ENCODE measurements at places on chromosomes 5 and 9.

- DNase-seq: no peak
Measured at GRCh38 chr9:108668938-108669335, 186.8 kb downstream of the ACTL7B start.

DNA sequence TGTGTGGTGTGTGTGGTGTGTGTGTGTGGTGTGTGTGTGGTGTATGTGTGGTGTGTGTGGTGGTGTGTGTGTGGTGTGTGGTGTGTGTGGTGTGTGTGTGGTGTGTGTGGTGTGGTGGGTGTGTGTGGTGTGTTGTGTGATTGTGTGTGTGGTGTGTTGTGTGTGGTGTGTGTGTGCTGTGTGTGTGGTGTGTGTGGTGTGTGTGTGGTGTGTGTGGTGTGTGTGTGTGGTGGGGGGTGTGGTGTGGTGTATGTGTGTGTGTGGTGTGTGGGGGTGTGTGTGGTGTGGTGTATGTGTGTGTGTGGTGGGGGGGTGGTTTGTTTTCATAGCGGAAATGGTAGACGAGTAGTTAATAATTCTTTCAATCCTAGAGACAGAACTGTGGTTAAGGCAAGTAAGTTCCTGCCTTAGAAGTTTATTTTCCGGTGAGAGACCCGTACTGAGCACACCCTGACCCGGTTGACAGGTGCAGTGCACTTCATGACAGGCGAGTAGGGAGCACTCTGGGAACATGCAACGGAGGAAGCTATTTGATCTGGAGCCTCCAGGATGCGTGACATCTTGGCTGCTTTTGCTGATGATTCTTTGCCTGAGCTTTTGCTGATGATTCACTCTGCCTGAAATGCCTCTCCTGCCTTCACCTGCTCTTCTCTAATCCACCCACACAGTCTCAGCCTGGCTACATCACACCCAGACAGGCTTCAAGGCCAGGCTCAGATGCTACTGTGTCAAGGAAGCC lies 21.7 kb upstream of the FAT2 start:
- DNase-seq: peak; percentile 19

GRCh38 chr5:148455185-148455584 lies 71.4 kb downstream of the FBXO38 start:
- DNase-seq: no peak

DNA sequence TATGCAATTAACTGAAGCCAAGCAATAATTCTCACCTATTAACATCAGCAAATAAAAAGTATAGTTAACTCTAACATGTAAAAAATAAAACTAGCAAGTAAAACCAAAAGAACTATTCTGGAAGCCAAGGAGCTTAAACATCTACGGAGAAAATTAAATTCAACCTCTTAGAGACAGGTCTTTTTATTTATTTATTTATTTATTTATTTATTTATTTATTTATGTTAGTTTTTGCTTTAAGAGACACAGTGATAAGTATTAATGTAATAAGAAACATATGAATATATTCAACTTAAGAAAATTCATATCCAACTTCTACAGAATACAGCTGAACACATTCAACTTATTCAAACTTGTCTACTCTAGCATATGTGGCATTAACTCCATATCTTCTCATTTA lies 472.1 kb upstream of the IZUMO3 start:
- no peak for DNase-seq

DNA sequence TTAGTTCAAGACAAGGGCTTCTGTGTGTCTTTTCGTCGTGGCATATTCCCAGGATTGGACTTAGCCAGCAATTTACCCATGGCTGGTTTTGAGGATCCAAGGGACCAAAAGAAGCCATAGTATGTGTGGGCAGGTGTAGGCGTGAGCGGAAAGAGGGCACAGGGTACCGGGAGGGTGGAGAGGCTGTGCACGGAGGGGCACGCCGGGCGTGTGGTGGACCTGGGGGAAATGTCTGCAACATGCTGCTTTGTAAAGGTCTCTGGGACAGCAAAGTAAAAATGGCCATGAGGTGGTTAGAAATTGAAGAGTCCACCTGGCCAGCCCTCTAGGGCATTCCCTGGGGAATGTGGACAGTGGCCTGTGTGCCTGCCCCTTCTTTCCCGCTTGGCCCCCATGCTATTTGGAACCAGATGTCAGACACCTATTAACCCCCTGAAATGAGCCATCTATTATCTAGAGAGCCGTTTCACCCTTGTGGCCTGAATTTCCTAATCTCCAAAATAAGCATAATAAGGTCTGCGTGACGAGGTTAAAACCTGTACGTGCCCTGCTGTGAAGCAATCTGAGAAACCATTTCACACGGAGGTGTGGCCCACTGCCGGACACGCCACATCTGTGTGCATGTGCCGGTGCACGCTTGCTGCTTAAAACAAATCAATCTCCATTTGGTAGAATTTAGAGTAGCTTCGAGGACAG lies 5.1 kb downstream of the FLT4 start:
- no peak for DNase-seq

DNA sequence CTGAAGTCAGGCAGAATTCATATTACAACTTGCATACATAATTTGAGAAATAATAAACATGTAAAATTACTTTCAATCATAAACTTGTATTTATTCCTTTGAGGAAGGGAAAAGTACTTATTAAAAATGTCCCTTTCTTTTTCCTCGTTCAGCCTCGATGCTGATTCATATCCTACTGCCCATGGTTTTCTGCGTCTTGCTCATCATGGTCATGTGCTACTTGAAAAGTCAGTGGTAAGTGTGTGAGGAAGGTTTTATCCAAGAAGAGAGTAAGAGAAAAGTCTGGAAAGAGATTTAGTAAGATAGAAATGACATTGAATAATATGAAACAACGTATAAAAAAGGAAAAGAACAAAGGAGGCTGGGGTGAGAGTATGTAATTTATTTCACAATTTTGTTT lies 85.9 kb downstream of the OSMR start:
- DNase-seq: no peak

DNA sequence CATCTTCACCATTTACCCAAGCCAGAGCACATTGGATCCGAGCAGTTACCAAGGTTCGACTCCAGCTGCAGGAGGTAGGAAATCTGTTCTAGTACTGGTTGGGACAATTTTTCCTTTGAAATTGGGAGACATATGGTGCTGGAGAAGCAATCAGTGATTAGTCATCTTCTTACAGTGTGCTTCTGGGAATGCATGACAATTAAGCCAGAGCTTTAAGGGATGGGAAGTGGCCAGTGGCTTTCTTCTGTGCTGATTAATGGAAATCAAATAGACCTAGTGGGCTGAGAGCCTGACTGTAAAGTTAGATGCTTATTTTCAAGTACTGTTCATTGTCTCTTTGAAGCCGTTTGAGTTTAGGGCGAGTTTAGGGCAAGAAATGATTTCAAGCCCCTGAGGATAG lies 152.1 kb downstream of the UNC13B start:
- no peak for DNase-seq

Data from CD4-positive, alpha-beta T cell (primary cell).